Stimulated activated CD4-positive, alpha-beta T cell treated with anti-CD3 and anti-CD28 coated beads, Interleukin-4, amount 100 ng/mL, for 24 hours (primary cell): ENCODE measurements at places on chromosomes 3 and 15.

- no peak for DNase-seq
Observed at GRCh38 chr15:36403351-36403750, 176.1 kb upstream of the CDIN1 start.

GRCh38 chr15:28909958-28910500 is 24.3 kb downstream of the APBA2 start:
- DNase-seq = no peak

DNA sequence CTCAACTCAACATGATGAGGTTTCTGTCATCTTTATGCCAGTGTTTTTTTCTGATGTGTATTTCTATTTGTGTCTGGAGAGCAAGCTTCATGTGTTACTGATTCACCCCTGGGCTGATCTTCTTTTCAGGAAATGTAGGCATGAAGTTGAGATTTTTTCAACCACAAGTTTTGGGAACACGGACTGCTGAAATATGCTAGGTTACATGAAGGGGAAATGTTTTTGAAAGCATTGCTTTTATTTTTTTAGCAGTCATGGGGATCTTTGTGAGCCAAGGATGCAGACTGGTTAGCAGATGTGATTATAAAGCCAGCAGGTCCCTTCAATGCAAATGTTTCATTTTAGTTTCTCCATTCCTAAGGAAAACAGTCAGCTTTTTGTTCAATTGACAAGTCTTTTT is 219.3 kb upstream of the COL8A1 start:
- DNase-seq = no peak

DNA sequence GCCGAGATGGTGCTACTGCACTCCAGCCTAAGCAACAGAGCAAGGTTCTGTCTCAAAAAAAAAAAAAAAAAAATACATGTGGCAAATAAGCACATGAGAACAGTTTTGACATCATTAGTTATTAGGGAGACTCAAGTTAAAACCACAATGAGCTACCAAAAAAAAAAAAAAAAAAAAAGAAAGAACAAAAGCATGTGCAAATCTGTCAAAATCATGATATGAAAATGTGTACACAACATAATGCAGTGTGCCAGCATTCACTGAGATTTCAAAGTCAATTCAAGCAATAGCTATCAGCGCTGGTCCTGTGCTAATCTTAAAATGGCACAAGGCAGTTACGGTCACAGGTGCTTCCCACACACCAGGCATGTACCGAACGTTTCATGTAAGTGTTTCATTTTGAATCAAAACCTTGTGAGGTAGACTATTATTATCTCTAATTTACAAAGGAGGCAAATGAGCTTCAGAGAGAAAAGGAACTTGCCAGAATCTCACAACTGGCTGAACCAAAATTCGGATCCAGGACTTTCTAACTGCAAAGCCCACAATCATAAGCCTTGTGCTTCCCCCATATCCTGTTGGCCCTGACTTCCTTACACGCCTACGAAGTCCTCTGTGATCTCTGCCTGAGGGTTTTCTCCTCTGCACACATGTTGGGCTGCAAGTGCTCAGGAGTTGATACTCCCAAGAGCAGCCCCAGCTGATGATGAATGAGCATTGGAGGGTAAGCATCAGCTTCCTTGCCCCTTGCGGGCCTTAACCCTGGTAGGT is 200.1 kb upstream of the PROK2 start:
- DNase-seq = peak; percentile 26

GRCh38 chr3:155211266-155211665 is 82.2 kb downstream of the STRIT1 start:
- DNase-seq = no peak

DNA sequence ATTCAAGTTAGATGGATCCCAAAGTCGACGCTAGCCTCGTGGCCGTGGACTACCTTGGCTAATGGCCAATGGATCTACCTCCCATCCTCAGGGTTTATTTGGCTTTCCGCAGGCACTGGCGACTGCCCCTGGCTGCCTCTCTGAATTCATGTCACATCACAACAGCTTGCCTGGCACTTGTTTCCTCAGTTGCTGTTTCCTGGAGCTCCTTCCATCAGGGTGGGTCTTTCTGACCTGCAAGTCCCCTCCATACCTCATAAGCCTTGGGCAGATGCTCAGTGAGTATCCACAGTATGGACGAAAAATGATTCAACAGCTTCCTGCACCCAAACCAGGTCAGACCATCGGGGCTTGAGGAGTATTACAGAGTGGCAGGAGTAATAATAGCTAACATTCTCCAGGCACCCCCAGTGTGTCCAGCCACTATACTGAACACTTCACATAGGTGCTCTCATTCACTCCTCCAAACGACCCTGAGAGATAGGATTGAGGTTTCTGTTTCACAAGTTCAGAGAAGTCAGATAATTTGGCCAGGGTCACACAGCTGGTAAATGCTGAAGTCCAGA is 311.5 kb downstream of the TLE3 start:
- no peak for DNase-seq

- no peak for DNase-seq
Observed at GRCh38 chr3:64150623-64151207, 74.6 kb downstream of the PRICKLE2 start.

DNA sequence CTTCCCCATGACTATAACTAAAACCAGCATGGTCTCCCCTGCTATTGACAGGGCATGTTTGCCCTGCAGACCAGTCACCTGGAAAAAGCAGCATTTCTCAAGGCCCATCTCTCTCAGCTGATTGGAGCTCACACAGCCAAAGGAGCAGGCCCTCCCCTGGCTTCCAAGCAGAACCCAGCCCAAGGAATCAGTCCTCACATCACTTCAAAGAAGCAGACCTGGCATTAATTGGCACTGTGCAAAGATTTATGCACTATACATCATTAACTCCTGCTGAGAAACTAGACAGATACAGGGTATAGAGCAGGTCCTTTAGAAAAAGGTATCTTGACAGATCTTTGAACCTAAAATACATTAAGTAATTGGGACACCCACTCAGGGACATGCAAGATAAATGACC is 323.8 kb upstream of the PPP2R3A start:
- DNase-seq = no peak

- peak; percentile 84 for DNase-seq
Observed at GRCh38 chr3:197298341-197298944, at the start of gene DLG1. TSS of gene DLG1 (minus strand) at chr3:197298612. CDS start at chr3:197297204, 1,408 bp downstream.

DNA sequence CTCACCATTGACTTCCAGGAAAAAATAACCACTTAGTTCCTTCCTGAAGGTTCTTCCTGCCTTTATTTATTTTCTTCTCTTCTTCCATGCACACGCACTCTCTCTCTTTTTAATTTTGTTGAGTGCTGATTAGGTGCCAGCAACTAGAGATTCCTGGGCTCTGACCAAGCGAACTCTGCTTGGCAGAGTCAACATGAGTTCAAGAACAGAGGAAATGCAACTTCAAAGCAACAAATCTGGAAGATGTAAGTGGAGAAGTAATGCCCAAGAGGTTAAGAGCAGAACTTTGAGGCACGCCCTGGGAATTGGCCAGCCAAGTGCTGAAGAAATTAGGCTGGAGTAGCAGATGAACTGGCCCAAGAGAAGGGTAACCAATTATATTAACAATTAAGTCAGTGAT is 8.5 kb downstream of the ERC2 start:
- no peak for DNase-seq

DNA sequence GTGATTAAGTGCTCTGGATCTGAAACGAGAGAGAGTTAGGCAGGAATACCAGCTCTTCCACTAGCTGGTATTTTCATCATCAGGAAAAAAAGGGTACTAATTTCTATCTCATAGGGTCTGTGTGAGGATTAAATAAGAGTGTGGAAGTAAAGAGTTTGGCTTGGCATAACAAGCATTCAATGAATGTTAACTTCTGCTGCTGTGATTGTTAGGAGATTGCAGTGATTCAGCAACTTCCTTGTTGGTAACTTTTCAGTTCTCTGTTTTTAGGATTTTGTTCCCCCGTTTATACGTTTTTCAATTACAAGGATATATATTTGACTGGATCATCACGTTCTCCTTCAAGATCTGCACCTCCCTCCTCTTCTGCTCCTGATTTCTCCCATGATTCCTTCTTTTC is 65.9 kb upstream of the MYO5C start:
- DNase-seq = no peak

- DNase-seq = no peak
Observed at GRCh38 chr3:177828208-177828565, 630.9 kb upstream of the TBL1XR1 start.

DNA sequence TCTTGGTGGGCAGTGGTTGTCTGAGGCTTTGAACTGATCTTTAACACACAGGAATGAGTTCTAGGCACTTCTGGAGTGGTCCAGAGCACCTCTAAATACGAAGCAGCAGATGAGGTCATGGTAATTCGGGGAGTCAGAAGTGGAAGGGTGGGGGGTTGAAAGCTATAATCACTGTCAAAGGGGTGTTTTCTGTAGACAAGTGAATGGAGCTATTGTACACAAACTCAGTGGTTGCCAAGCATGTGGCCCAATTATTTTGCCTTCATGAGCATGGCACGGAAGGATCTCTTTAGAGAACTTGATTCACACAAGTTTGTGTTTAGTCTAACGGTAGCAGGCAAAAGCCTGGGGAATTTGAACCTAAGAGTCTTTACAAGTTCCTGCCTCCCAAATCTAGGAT is 6.3 kb downstream of the FRMD5 start:
- no peak for DNase-seq

GRCh38 chr3:108219336-108219735 is 2.9 kb downstream of the IFT57 start:
- no peak for DNase-seq

DNA sequence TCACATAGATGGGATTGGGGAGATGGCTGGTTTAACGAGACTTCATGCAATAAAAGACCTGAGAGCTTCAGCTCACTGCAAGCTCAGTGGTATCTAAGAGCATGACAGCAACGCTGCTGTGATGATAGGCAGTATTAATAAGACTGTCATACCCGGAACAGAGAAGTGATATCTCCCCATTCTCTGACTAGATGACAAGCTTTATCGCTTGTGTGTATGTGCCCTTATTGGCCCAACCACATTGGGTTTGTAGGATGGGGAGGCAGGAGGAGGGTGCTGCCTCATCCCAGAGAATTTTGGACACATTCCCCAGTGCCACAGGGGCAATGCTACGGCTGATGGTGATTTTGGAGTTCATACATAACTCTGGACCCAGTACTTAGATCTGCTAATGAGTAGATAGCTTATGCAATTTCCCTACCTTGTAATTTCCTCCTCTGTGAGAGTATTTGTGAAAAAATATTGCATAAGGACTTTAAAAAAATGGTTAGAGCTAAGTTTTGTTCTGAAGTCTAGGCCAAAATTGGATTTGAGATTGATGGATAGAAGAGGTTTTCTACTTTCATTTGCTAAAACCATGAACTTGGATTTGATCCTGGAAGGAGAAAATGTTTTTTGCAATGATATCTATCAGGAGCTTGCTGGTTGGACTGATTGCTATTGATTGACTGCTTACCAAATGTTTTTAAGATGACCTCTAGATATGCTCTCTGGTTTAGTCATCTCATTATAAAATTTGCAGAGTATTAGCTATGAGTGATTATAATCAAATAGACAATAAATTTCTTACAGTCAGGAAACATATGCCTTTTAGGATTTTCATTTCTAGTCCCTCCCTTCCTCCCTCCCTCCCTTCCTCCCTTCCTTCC is 14.0 kb upstream of the TMEM212 start:
- DNase-seq = no peak

DNA sequence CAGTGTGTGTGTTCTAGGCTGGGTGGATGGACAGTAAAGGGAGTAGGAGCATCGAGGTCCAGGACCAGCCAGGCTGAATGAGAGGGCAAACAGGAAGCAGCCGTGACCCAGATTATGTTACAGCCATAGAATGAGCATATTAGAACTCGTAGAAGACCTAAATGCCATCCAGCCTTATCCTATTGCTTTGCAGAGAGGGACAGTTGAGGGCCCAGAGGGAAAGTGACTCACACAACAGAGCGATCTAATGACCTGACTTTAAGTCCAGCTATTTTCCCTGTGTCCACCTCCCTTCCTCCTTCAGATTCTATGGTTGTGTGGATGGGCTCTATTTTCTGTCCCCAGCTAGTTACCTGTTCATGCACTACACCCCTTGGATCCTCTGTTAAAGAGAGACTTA is 634.1 kb upstream of the TBL1XR1 start:
- DNase-seq = no peak

- DNase-seq = peak; percentile 32
Observed at GRCh38 chr3:88150371-88150770, 612 bp downstream of the C3orf38 start.

- DNase-seq = no peak
Observed at GRCh38 chr15:67083135-67083762, 17.8 kb downstream of the SMAD3 start.
